ENCODE measurements at places on chromosomes 1 and 21.

DNA sequence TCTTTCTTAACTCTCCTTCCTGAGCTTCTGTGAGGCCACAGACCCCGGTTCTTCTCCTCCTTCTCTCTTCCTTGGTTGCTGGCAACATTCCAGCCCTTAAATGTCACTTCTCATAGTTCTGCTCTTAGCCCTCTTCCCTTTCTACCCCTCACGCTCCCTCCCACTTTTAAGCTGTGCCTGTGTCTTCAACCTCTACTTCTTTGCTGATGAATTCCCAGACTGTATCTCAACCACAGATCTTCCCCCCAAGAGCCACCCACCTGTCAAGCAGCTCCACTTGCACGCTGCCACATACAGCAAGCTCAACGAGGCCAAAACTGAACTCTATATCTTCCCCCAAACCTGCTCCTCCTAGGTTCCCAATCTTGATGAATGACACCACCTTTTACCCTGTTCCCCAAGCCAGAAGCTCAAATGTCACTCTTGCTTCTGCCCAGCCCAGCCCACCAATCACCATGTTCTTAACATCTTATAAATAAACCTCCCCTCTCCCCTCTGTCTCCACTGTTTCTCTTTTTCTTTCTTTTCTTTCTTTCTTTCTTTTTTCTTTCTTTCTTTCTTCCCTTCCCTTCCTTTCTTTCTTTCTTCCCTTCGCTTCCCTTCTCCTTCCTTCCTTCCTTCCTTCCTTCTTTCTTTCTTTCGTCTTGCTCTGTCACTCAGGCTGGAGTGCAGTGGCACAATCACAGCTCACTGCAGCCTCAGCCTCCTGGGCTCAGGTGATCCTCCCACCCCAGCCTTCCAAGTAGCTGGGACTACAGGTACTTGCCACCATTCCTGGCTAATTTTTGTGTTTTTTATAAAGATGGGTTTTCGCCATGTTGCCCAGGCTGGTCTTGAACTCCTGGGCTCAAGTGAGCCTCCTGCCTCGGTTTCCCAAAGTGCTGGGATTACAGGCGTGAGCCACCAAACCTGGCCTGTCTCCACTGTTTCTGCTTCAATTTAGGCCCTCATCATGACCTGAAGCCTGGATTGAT is 19.8 kb upstream of the PTP4A2 start:
- no peak for DNase-seq

GRCh38 chr1:78170859-78171258 is 125.1 kb downstream of the GIPC2 start:
- DNase-seq, result no peak

- DNase-seq, result no peak
Observed at GRCh38 chr1:45516465-45516864, 5.2 kb downstream of the PRDX1 start.

DNA sequence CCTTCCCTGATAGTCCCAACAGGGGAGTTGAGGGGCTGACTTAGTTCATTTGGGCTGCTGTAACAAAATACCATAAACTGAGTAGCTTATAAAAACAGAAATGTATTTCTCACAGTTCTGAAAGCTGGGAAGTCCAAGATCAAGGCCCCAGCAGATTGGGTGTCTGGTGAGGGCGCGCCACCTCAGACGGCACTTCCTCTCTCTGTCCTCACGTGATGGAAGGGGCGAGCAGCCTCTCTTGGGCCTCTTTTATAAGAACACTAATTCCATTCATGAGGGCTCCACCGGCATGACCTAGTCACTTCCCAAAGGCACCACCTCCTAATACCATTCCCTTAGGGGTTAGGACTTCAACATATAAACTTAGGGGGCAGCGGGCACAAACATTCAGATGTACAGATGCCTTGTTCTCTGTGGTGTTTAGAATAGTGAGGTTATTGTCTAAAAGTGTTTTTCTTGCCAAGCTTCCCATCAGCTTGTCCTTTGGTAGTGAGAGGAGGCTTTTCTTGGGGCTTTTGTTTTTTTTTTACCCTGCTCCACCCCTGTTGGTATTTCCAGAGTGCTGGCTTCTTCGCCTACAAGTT is 20.3 kb downstream of the NIPAL3 start:
- DNase-seq, result no peak

GRCh38 chr1:54500107-54500431 is 48.0 kb upstream of the ACOT11 start:
- no peak for DNase-seq

- no peak for DNase-seq
Observed at GRCh38 chr1:220880362-220880670, 1.1 kb downstream of the HLX start.

- DNase-seq, result no peak
Observed at GRCh38 chr1:89644119-89644814, 11.3 kb downstream of the LRRC8C start.

- DNase-seq, result no peak
Observed at GRCh38 chr1:53391982-53392381, 64.1 kb upstream of the LRP8 start.

DNA sequence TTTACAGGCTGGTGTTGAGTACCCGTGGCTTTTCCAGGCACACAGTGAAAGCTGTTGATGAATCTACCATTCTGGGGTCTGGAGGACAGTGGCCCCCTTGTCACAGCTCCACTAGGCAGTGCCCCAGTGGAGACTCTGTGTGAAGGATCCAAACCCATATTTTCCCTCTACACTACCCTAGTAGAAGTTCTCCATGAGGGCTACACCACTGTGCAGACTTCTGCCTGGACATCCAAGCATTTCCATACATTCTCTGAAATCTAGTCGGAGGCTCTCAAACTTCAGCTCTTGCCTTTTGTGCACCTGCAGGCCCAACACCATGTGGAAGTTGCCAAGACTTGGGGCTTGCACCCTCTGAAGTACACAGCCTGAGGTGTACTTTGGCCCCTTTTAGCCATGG is 227.8 kb downstream of the BACH1 start:
- no peak for DNase-seq

GRCh38 chr1:6614019-6614928 is 743 bp downstream of the PHF13 start:
- peak; percentile 66 for DNase-seq

GRCh38 chr1:221315330-221315729 is 426.6 kb downstream of the DUSP10 start:
- DNase-seq, result no peak

Data from substantia nigra (tissue), 51 donors.